ENCODE measurements at places on chromosomes 4 and X. TPM values are rescaled to one million over a fixed set of nuclear protein-coding genes. Genes with fewer than 3 reads are reported as not detected.

DNA sequence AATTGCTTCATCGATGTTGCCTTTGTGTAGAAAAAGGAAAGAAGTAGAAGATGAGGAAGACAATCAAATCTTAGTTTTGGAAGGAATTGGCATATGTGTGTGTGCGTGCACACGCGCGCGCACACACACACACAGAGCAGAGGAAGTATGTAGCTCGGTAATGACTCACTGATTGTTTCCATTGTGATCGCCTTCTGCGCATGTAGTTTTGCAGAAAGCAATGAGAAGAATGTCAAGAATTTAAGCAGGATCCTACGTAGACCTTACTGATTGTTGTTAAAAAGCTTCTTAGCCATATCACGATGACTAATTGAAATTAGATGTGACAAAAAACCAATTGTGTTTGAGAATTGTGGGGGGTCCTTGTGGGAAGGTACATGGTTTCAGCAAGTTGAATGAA, 12.8 kb upstream of the LIMCH1 start:
- no peaks in the 10 kb centered on the region for H3K27me3 ChIP-seq
- DNase-seq, result no peak
- no peak overlapping the region for H3K27ac ChIP-seq
- no peak overlapping the region for H3K4me3 ChIP-seq
- no peaks in the 10 kb centered on the region for H3K36me3 ChIP-seq

GRCh38 chr4:152979731-152980330, 43.7 kb downstream of the FHDC1 start:
- DNase-seq, result no peak
- H3K4me3 ChIP-seq, result no peak overlapping the region
- H3K27me3 ChIP-seq, result peaks cover 9% of the 10 kb centered on the region
- no peak overlapping the region for H3K27ac ChIP-seq
- no peaks in the 10 kb centered on the region for H3K4me1 ChIP-seq
- no peaks in the 10 kb centered on the region for H3K36me3 ChIP-seq

- no peak overlapping the region for H3K27ac ChIP-seq
- DNase-seq, result no peak
- no peaks in the 10 kb centered on the region for H3K36me3 ChIP-seq
- H3K4me1 ChIP-seq, result no peaks in the 10 kb centered on the region
Measured at GRCh38 chr4:110589297-110589696, 33.6 kb downstream of the PITX2 start.

DNA sequence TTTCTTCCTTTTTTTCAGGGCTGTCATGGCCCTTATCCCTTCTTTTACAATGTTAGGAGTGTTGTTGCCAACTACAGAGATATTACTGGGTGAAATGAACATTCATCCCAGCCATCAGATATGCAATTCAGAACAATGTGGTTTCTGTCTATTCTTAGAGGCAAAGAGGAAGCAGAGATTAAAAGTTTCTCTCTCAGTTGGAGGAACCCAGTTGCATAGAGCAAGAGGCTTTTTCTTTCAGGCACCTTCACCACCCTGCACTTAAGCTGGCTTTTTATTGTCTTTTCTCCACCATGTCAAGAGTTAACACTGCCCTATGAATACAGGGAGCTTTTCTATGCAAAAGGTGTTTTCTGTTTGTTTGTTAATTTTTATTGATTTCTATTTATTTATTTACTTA, 1559.6 kb upstream of the IGFBP7 start:
- no peaks in the 10 kb centered on the region for H3K27me3 ChIP-seq
- H3K36me3 ChIP-seq, result no peaks in the 10 kb centered on the region
- DNase-seq, result no peak

DNA sequence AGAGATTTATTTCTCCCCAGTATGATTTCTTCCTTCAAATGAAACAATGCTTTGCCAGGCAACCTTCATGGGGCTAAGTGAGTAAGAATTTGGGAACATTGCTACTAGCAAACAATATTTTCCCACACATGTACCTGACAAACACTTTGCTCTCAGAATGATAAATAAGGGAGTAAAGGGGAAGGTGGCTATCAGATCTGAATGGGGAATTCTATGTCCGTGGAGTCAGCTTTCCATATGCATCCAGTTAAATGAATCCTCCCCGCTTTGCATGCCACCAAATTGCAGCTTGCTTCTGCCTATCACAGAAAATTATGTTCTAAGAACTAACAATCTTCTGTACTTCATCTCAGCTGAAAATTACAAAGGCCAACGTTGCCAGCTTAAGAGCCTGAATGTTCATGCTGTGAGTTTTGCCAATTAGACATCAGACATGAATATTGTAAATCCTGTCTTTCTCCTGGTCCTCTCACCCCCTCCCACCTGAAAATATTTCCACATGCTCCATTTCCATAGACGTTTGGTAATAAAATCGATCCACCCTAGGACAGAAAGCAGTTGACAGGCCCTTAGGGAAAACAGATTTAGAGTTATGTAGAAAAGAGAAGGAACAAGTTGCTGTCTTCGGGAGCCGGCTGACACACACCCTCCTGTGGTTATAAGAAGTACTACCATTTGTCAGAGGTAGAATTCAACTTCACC, 6.3 kb downstream of the MEPE start:
- peaks cover 42% of the 10 kb centered on the region for H3K27me3 ChIP-seq
- no peak overlapping the region for H3K27ac ChIP-seq
- DNase-seq, result no peak
- H3K4me1 ChIP-seq, result no peaks in the 10 kb centered on the region
- H3K4me3 ChIP-seq, result no peak overlapping the region

- no peak for DNase-seq
- H3K4me3 ChIP-seq, result no peak overlapping the region
- peaks cover 6% of the 10 kb centered on the region for H3K36me3 ChIP-seq
- no peaks in the 10 kb centered on the region for H3K27me3 ChIP-seq
Measured at GRCh38 chrX:21955403-21956189, 15.1 kb downstream of the SMS start.

GRCh38 chr4:176789955-176790354, 2.8 kb downstream of the VEGFC start:
- H3K27me3 ChIP-seq, result peaks cover 42% of the 10 kb centered on the region
- H3K4me1 ChIP-seq, result peaks cover 3% of the 10 kb centered on the region
- no peak overlapping the region for H3K27ac ChIP-seq
- H3K36me3 ChIP-seq, result no peaks in the 10 kb centered on the region
- DNase-seq, result no peak
- no peak overlapping the region for H3K4me3 ChIP-seq

Gene IL2RG
- 512 TPM for total RNA-seq

DNA sequence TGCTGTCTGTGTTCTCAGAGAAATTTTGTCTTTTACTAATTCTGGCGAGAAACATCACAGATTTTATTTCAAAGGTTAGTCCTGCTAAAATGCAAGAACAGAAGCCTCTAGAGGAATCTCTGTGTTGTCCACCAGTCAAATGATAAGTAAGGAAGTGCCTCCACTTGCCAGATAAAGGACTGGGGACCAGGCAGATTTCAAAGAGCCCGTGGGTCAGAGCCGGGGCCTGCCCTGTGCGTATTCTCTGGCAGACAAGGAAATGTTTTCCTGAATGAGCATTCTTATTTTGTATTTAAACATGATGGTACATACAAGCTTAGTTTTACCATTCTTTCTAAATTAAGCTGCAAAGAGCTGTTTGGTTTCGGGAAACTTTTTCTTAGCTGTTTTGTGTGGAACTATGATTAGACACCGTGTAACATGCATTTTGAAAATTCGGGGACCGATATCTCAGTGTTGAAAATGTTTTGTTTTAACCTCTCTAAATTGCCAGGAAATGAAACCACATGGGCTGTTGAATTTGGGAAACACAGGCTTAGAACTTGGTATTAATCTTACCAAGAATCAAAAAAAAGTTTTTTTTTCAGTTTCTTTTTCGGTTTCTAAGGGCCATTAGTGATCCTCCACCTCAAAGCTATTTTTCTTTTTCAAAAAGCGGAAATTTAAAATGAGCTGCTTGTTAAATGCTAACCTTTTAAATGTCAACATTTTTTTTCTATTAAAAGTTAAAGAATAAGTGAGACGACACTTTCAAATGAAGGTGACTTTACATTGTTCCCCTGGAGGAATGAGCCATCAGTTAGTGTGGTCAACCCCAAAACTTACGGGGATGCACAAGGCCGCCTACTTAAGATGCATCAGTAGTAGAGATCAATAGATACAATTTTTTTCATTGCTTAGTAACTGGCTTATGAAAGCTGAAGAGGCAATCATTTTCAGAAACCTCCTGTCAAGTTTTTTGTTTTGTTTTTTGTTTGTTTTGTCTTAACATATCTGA, 89.6 kb upstream of the MTM1 start:
- H3K4me3 ChIP-seq, result peak overlapping the region; percentile 70
- peak; percentile 68 for DNase-seq
- H3K4me1 ChIP-seq, result peaks cover 68% of the 10 kb centered on the region
- H3K27ac ChIP-seq, result peak overlapping the region; percentile 98

Gene AFAP1
- total RNA-seq, result 5.8 TPM

DNA sequence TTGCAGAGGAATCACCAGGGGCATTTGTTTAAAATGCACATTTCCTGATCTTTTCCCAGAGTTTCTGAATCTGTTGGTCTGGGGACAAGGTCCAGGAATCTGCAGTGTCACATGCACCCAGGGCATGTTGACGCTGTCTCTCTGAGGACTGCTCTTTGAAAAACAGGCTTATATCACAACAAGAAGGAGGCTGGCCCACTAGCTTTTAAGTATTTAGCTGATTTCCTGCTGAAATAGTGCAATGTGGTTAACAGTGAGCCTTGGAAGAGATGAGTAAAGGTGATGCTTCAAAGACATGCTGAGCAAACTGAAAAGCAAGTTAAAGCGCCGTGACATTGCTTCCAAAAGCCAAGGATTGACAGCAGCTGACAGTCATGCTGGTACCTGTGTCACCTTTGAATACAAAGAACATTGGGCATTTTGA, 18.6 kb upstream of the SEPSECS start:
- no peak for DNase-seq
- no peak overlapping the region for H3K4me3 ChIP-seq
- no peaks in the 10 kb centered on the region for H3K36me3 ChIP-seq
- H3K4me1 ChIP-seq, result peaks cover 3% of the 10 kb centered on the region
- no peak overlapping the region for H3K27ac ChIP-seq

DNA sequence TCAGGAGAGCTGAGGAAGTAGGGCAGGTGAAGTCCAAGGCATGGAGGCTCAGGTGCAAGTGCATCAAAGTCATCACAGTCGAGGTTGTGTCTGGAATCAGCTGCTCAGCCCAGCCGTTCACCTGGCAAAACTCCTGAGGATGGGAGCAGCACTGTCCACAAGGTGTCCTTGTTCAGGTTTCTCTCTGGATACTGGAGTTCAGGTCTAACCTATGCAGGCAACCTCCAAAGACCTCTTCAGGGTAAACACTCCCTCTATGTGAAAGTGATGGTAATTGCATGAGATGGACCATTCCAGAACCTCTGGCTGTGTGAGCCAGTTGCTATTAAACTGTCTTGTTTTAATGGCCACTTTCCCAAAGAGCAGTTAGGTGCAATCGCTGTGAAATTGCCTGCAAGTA, 120.2 kb upstream of the PSAPL1 start:
- H3K4me3 ChIP-seq, result no peak overlapping the region
- no peaks in the 10 kb centered on the region for H3K4me1 ChIP-seq
- DNase-seq, result no peak
- no peak overlapping the region for H3K27ac ChIP-seq
- H3K36me3 ChIP-seq, result peaks cover 6% of the 10 kb centered on the region
- H3K27me3 ChIP-seq, result no peaks in the 10 kb centered on the region

Gene NLGN4X
- not detected for total RNA-seq

- H3K27me3 ChIP-seq, result no peaks in the 10 kb centered on the region
- H3K4me3 ChIP-seq, result no peak overlapping the region
- H3K36me3 ChIP-seq, result no peaks in the 10 kb centered on the region
Measured at GRCh38 chr4:57501720-57502119, 391.5 kb upstream of the IGFBP7 start.

Gene MAGEA4
- not detected for total RNA-seq

DNA sequence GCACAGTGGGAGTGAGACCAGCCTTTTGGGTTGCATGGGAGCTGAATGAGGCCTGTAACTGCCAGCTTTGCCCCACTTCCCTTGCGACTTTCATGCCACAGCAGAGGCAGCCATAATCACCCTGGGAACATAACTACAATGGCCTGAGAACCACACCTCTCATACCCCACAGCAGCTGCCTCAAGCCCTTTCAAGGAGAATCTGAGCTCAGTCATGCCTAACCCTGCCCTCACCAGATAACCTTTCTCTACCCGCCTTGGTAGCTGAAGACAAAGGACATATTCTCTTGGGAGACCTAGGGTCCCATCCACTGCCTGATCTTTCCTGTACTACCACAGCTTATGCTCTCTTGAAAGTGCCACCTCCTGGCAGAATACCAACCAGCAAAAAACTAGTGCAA, 599.9 kb upstream of the IGFBP7 start:
- no peaks in the 10 kb centered on the region for H3K4me1 ChIP-seq
- no peak overlapping the region for H3K27ac ChIP-seq
- no peak for DNase-seq

- no peaks in the 10 kb centered on the region for H3K36me3 ChIP-seq
- no peak overlapping the region for H3K27ac ChIP-seq
- no peaks in the 10 kb centered on the region for H3K4me1 ChIP-seq
- no peak overlapping the region for H3K4me3 ChIP-seq
- no peaks in the 10 kb centered on the region for H3K27me3 ChIP-seq
- no peak for DNase-seq
Measured at GRCh38 chr4:149555146-149555545, 260.5 kb downstream of the IQCM start.

Gene CTAG2
- 30.3 TPM for total RNA-seq

- H3K36me3 ChIP-seq, result peaks cover 26% of the 10 kb centered on the region
- H3K4me3 ChIP-seq, result no peak overlapping the region
- H3K27ac ChIP-seq, result no peak overlapping the region
- H3K27me3 ChIP-seq, result no peaks in the 10 kb centered on the region
- peaks cover 2% of the 10 kb centered on the region for H3K4me1 ChIP-seq
Measured at GRCh38 chr4:27023366-27023765, 162.7 kb downstream of the STIM2 start.

DNA sequence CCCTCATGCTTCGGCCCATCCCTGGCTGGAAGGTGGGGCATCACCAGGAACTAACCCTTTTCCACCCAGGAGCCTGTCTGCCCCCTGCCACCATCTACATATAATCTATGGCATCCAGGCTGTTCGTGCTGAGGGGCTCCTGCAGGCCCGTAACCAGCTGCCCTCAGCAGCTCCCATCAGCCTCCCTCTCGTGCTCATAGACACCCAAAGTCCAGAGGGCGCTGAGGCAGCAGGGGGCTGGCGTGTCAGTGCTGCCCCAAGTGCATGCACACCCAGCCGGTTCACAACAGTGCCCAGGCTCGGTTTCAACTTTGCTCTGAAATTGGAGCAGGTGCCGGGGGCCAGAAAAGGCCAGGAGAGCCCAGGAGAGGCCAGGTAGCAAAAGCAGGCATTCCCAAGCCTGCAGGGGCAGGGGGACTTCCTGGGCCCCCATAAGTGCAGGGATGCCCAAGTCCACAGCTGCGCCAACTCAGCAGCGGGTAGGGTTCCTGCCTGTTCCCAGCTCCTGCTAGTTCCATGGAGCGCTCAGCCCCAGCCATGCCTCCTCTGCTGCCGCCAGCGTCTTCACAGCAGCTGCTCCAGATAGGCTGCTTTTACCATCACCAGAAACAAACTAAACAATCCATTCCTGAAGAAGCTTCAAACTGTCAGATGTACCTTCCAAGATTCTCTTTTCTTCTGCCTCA, 558.2 kb upstream of the GNPDA2 start:
- H3K36me3 ChIP-seq, result no peaks in the 10 kb centered on the region
- DNase-seq, result no peak
- H3K27ac ChIP-seq, result no peak overlapping the region
- no peaks in the 10 kb centered on the region for H3K4me1 ChIP-seq
